ENCODE measurements at places on chromosomes 5 and 9.

DNA sequence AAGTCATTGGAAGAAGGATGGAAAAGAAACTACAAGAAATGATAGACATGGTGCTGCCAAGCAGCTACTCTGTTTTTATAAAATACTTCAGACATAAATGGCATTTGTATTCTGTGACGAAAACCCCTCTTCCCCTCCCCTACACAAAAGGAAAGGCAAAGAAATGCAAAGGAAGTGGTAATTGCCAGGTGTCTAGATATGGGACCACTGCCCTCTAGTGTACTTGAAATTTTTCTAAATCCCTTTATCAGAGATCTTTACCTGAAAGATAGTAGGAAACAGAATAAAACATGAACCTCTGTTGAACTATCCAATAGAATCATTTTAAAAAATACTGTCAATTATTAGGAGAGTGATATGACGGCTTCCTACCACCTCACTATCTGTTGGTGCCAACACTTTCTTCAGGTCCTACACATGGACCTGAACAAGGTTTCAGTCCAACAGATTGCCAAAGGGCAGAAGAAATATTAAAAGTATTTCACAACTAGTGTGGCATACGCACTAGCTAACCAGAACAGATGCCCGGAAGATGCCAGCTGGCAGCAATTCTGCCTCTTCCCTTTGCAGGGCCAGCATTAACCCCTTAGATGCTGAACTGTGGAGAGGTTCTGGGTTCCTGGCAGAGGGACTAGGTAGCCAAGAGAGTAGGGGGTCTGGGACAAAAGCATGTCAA is 104.1 kb downstream of the TSSK1B start:
- DNase-seq: no peak

GRCh38 chr5:113520429-113520828 is 6.9 kb downstream of the YTHDC2 start:
- DNase-seq: no peak

DNA sequence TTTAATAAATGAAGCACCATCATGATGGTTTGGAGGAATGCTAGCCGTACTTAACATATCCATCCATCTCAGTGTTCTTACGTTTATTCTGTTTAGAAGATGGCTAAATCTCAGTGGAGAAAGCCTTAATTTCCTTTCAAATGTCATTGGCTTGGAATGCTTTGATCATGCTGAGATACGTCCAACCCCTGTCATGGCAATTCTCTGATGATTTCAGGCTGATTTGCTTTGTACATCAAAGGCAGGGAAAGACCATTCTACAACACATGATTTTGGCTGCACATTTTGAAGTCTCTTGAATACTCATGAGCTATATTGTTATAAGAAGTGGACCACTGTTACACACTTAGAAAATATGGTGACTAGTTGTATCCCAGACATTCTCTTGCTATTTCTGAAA is 1048.4 kb downstream of the MAT2B start:
- DNase-seq: no peak

DNA sequence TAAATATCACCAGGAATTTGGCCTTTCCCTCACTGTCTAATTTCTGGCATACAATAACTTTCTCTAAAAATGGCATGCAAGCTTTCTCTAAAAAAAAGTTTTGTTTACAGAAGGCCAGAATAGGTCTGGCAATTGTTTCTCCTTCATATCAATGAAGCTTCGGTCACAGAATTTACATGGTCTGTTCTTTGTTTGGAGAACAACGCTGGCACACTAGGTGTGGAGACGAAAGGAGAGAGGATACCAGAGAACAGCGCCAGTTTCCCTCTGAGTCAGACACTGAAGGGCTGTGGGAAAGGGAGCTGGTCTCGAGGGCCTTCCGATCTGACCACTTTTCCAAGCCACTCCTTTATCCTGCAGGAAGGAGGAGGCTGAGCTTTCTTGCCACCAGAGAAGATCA is 60.1 kb upstream of the ITGA1 start:
- no peak for DNase-seq

- DNase-seq: no peak
Observed at GRCh38 chr5:4205398-4205797, 609.8 kb downstream of the IRX1 start.

- DNase-seq: no peak
Observed at GRCh38 chr5:17769277-17769676, 135.0 kb downstream of the TAF11L14 start.

- DNase-seq: no peak
Observed at GRCh38 chr9:26205261-26205660, 527.0 kb upstream of the TUSC1 start.

DNA sequence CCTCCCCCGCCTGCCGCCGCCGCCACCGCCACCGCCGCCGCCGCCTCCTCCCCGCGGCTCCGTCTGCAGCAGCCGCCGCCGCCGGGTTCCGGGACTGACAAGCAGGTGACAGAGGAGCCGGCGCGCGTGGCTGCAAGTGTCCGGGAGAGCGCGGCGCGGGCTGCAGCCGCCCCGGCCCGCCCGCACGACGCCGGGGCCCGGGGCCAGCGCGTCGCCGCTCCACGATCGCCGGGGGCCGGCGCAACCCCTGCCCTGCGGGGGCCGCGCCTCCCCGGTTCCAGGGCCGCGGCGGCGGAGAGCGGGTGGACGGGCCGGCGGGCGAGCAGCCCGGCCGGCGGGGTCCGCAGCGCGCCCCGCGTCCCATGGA is 343 bp downstream of the LMX1B start:
- no peak for DNase-seq

DNA sequence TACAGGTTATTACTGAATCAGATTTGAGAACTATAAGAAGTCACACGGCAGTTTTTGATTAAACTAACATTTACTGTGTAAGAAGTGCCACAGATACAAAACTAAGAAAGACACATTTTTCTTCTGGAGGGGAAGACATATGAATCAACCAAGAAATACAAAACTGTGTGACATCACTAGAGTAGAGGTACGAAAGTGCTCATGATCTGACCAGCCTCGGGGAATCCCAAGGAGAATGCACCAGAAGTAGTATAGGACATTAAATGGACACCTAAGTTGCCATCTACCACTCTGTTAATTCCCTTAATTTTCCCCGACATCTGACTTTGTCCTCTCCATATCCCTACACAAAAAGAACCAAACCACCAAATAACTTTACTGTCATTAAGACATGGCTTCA is 5.3 kb upstream of the IFNK start:
- no peak for DNase-seq

- DNase-seq: no peak
Observed at GRCh38 chr9:20599195-20599594, 23.1 kb downstream of the MLLT3 start.

- no peak for DNase-seq
Observed at GRCh38 chr5:154783774-154784460, 28.7 kb downstream of the LARP1 start.

DNA sequence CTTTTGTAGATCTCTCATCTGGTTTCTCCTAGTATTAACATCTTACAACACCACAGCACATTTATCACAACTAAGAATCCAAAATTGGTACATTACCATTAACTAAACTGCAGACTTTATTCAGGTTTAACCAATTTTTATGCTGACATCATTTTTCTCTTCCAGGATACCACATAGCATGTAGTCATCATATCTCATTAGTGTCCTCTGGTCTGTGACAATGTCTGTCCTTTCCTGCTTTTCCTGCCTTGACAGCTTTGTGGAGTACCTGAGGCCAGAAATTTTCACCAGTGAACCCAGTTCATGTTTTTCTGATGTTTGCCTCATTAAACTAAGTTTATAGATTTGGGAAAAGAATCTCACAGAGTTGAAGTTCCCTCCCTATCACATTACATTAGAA is 294.7 kb upstream of the TNC start:
- DNase-seq: no peak

DNA sequence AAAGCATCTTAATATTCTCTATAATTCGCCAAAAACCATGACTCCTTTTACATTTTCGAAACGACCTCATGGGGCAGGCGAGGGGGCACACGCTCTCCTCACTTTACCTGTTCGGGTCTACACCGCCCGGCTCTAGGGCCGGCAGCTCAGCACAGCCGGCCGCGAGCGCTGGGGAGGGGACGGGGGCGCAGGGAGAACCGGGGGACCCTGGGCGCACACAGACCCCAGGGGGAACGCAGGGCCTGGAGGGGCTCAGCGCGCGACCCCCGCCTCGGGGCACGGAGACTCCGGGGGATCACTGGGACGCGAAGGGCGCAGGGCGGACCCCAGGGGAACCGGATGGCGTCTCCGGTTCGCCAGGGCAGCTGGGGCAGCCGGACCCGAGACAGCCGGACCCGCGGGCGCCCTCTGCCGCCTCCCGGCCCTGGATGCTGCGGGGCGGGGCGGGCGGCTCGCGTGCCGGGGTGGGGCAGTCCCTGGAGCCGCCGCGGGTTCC is at the start of gene AHRR:
Gene AHRR, plus strand, starts transcription at position 485 of the 496 bp plus-strand sequence. CDS start 22,189 bp downstream, outside the sequence.
- no peak for DNase-seq

GRCh38 chr5:68169903-68170302 is 45.7 kb upstream of the PIK3R1 start:
- no peak for DNase-seq

GRCh38 chr9:71285191-71285656 is 163.8 kb upstream of the TRPM3 start:
- no peak for DNase-seq

DNA sequence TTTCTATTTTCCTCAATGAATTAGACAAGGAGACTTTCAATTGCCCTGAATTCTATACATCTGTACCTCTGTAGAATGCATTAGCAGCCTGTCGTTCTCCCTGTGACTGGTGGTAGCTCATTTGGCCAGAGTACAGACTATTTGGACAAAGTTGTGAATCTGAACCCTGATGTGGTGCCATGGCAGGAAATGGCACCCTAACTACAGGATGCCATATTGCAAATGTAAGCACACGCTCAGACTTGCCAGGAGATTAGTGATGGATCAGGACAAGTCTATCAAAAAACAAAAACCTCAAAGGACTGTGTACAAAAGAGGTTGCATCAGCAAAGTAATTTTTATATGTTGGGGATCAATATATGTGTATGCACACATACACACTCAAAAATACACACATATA is 58.3 kb downstream of the SVEP1 start:
- no peak for DNase-seq

GRCh38 chr5:36152324-36153297 is 700 bp downstream of the SKP2 start:
- DNase-seq: no peak

GRCh38 chr5:171869956-171870355 is 84.3 kb downstream of the SMIM23 start:
- DNase-seq: no peak

DNA sequence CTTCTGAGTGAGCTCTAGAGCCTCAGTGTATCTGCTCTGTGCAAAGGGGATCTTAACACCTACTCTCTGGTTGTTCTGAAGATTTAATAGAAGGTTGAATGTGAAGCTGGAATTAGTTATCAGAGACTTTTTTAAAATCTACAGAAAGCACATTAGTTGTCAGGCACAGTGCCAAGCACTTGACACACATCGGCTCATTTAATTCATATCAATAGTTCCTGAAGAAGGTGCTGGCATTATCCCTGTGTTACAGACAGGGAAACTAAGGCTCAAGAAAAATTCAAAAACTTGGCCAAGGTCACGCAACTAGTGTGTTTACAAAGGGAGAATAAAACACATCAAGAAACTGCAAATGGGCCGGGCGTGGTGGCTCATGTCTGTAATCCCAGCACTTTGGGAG is 80.2 kb downstream of the FGF18 start:
- no peak for DNase-seq

DNA sequence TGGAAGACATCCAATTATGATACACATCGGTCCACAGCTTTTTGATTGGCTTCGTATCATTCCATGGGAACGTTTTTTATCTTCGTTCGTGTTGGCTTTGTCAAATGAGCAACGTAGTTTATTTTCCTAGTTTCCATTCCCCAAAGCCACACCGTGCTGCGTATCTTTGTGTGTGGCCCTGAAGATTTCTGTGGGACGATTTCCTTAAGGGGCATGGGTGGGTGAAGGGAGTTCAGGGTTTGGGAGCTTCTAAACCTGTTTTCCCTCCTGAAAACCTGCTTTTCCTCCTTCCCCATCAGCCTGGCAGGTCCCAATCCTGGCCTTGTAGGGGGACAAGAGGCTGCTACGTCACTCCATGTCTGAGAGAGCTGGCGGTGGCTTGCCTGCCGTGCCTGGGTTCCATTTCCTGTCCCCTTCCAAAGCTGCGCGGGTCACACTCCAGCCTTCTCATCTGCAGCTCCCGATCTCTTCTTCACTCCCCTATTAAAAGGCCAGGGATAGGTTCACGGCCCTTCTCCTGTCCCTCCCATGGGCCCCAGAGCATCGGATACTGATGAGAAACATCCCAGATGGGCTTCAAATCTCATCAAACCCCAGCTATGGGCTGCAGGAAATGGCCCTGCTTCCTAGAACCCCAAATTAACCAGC is 23.5 kb upstream of the ASS1 start:
- DNase-seq: no peak

GRCh38 chr9:109794361-109795012 is 14.5 kb downstream of the PALM2AKAP2 start:
- DNase-seq: no peak
